ENCODE measurements at places on chromosomes 5 and 9.

DNA sequence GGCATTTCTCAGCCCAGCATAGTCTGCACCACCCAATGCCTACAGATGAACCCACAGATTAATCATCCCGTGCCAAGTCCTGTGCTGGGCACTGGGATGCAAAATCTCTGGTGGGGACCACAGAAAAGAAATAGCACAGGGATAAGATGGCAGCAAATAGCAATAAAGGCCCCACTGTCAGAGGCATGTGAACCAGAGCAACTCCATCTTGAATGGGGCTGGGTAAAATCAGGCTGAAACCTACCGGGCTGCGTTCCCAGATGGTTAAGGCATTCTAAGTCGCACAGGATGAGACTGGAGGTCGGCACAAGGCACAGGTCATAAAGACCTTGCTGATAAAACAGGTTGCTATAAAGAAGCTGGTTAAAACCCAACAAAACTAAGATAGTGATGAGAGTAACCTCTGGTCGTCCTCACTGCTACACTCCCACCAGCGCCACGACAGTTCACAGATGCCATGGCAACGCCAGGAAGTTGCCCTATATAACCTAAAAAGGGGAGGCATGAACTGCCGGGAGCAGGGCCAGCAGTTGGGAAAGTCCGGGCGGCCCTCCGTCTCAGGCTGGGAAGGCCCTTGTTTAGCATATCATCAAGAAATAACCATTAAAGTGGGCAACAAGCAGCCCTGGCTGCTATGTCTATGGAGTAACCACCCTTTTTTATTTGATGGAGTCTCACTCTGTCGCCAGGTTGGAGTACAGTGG, 65.2 kb downstream of the C9orf50 start:
- no peak for DNase-seq

- no peak for DNase-seq
Observed at GRCh38 chr5:111948092-111948841, 191.3 kb upstream of the NREP start.

GRCh38 chr5:115978779-115979178, 16.5 kb downstream of the LVRN start:
- no peak for DNase-seq

DNA sequence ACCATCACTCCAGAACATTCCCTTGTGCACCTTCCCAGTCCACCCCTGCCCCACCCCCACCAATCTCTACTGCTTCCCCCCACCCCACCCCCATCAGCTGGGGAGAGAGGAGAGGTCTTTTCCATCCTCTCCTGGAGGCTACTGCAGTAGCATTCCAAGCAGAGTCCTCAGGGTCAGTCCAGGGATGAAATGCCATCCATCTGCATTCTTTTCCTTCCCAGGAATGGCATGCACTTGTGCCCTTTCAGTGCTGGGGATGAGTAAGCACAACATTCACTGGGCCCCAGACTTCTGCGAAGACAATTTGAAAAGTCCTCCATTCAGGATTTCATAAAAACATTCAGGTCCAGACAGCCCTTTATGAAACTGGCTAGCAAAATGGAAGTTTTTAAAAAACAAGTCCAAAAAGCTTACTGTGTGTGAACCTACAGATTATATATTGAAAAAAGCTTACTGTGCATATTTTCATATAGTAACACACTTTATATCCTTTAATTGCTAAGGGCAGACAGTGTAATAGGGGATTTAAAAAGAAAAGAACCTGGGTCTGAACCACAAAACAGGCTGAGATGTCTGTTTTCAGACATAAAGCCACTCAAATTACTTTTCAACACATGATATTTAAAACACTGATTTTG, 50.0 kb upstream of the GOLPH3 start:
- DNase-seq: no peak

GRCh38 chr5:177447611-177448243, 1.1 kb downstream of the PRR7 start:
- DNase-seq: no peak

GRCh38 chr5:113985505-113985904, 376.4 kb upstream of the KCNN2 start:
- no peak for DNase-seq

DNA sequence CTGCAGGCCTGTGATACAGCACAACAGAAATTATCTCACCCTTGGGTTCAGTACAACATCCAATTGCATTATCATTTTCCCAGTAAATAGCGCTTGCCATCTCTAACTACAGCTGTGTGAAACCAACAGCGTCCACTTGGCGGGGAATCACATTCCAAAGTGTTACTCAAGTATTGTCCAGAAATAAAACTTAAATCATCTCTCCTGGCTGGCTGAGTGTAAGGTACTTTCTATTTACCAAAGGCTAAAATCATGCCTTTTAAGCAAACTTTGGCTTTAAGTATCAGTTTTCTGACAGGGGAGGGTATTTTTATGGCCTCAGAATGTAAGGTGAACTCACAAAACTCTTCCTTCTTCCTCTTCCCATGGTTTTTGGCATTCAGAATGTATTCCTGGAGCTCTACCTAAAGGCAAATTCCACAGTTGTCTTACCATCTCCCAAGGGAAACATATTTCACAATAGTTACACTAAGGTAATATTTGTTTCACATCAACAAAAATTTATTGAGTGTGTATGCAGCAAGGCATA, 205.6 kb upstream of the MPDZ start:
- no peak for DNase-seq

GRCh38 chr9:136244122-136244968, 1.3 kb downstream of the QSOX2 start:
- DNase-seq: no peak

- no peak for DNase-seq
Observed at GRCh38 chr9:115015018-115015635, 84.7 kb upstream of the TNFSF8 start.

- DNase-seq: no peak
Observed at GRCh38 chr5:122871661-122872060, 26.2 kb downstream of the SNX24 start.

- DNase-seq: no peak
Observed at GRCh38 chr5:116671211-116671736, 96.7 kb upstream of the SEMA6A start.

DNA sequence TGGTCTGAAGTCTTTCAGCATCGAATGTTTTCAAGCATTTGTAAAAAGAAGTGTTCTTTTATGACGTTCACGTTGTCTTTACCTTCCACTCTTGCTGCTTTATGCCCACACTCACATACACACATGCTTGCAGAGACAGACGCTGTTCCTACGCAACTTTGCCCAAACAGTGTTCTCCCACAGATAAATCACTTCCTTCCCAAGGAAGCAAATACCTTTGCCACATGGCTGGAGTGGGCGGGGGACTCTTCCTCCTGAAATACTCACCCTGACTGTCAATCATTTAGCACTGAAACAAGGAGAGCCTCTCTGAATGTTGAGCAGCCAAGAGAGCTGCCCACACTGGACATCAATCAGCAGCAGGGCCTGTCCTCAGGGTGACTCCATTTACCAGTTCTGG, 22.4 kb upstream of the ASTN2 start:
- DNase-seq: no peak

DNA sequence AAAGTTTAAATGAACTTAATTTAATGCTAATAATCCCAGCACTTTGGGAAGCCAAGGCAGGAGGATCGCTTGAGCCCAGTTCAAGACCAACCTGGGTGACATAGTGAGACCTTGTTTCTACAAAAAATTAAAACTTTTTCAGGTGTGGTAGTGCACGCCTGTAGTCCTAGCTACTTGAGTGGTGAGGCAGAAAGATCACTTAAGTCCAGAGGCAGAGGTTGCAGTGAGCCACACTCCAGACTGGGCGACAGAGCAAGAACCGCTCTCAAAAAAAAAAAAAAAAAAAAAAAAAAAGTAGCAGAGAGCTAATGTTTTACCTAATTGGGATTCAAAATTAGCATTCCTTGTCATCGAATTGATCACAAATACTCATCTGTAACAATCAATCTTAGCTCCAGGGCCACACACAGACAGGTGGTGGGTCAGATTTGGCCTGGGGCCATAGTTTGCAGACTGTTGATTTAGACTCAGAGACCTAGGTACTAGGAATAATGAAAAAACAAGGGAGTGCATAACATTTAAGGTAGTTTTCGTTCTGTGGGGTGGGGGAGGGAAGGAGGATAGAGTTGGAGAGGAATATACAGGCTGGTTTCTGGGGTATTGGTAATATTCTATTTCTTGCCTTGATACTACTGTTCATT, 21.4 kb downstream of the HSDL2 start:
- DNase-seq: no peak

DNA sequence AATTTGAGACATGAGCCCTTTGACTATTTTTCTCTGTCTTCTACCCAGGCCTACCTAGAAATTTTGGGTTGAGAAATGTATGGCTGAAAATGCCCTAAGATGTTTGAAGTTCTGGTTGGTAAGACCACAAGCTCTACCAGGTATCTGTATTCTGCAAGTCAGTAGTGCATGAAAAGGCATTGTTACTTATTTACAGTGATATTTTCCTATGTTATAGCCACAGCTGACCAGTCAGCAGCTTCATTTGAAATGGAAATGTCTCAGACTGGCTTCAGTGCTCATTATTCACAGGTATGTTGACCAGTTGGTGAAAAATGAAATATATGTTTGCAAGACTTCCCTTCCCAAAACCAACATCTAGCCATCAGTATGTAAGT, 91.9 kb upstream of the ITGA2 start:
- DNase-seq: no peak

DNA sequence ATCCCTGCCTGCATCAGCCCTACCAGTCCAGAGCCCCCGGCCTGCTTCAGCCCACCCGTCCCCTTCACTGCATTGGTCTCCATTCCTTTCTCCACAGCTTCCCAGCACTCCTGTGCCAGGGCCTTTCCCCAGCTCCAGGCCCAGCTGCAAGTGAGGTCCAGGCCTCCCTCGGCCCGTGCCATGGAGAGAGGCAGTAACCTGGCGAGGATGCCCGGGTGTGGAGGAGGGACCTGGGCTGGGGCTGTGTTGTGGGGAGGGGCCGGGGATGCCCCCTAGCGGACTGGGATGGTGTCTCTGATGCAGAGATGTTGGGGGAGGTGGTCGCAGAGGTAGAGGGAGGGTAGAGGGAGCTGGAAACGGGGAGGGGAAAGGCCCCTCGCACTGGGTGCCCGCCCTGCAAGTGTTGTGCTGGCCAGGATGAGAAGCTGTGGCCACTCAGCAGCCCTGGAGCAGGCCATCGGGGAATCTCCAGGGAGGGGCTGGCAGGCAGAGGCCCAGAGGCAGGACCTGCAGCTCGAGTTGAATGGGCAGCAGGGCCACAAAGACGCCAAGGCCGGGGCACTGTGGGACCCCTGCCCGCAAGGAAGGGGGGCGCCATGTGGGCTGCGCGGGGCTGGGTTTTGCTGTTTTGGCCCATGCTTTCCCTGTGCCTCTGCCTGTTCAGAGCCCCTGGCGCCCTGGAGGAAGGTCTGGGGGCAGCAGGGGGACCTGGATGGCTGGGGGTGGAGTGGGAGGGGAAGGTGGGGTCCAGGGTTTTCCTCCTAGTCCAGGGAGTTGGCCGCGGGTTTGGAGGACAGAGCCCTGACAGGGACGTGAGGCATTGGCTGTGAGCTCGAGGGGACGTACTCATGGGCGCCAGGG, 26.0 kb upstream of the NKD2 start:
- DNase-seq: no peak

- DNase-seq: no peak
Observed at GRCh38 chr5:67262206-67262605, 65.6 kb upstream of the CD180 start.

DNA sequence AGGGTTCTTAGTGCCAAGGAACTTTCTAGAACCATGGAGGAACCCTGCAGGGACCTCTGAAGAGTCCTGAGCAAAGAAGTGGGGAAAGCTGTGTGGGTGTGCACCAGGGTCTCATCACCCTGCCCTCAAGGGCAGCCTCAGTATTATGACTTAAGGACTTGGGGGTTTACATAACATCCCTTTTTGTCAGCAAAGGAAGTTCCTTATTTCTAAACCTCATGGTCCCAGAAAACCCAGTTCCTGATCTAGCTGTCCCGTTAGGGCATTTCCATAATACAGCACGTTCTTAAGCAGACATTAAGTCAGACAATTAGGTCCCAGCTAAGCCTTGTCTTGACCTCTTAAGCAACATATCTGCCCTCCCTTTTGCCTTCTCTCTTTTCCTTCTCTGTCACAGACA, 57.3 kb downstream of the DAPK1 start:
- DNase-seq: no peak

- no peak for DNase-seq
Observed at GRCh38 chr5:75364571-75365280, 27.7 kb downstream of the HMGCR start.

DNA sequence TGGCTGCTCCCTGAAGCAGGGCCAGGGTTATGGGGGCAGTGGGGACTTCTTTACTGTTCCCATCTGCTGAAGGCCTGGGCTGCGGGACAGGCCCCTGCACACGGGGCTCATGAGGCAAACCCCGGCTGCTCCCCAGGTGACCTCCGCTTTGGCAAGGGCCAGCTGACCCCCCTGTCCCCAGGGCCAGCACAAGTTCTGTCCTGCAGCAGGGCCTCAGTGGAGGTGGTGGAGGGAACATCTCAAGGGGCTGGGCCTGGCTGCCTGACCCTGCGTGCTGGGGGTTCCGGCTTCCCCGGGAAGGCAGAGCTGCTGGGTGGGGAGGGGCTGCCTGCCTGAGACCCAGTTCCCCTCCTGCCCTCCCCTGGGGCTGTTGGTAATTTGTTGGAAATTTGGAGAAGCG, 67.4 kb upstream of the RNU6ATAC start:
- no peak for DNase-seq

DNA sequence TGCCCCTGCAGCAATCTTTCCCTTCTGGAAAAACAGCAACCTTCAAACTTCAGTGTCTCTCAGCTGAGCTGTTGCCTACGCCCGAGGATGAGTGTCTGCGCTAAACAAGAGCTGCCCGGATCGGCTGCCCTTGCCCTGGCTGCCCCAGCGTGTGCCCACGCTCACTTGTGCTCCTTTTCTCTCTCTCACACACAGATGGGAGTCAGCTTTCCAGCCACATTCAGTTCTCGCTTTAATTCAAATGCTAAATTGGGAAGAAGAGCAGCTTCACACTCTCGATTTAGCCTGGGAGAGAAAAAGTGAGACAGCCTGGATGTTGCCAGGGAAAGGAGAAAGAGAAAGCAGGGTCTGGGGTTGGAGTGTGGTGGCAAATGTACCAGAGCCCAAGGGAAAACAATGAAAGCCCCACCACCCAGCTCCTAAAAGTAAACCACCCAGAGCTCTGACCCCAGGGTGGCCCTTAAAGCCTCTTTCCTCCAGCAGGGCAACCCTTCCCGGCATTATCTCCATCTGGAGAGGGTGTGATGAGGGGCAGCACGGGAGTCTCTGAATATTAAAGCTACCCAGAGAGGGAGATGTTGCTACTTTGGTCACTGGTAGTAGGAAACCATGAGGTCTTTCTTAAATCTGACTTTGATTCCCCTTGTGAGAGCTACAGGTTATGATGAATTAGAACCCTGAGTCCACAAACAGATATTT, 9.9 kb upstream of the EGR1 start:
- no peak for DNase-seq

GRCh38 chr9:26346942-26347477, 545.6 kb downstream of the CAAP1 start:
- DNase-seq: no peak

Data from T-helper 22 cell (primary cell).